Fibroblast of skin of right quadriceps (primary cell): ENCODE measurements at places on chromosomes 5 and 9.
A peak's percentile ranks its signal among the peaks of the same experiment; 100 is the strongest.

DNA sequence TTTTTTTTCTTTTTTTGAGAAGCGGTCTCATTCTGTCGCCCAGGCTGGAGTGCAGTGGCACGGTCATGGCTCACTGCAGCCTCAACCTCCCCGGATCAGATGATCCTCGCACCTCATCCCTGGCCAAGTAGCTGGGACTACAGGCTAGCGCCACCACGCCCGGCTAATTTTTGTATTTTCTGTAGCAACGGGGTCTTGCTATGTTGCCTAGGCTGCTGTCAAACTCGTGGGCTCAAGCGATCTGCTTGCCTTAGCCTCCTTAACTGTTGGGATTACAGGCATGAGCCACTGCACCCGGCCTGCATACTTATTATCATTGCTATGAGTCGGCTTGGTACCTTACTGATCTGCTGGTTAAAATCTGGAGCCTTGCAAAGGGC, 790 bp upstream of the IARS1 start:
- DNase-seq: peak; percentile 15

GRCh38 chr5:68548959-68549676, 333.6 kb downstream of the PIK3R1 start:
- DNase-seq: peak; percentile 84

DNA sequence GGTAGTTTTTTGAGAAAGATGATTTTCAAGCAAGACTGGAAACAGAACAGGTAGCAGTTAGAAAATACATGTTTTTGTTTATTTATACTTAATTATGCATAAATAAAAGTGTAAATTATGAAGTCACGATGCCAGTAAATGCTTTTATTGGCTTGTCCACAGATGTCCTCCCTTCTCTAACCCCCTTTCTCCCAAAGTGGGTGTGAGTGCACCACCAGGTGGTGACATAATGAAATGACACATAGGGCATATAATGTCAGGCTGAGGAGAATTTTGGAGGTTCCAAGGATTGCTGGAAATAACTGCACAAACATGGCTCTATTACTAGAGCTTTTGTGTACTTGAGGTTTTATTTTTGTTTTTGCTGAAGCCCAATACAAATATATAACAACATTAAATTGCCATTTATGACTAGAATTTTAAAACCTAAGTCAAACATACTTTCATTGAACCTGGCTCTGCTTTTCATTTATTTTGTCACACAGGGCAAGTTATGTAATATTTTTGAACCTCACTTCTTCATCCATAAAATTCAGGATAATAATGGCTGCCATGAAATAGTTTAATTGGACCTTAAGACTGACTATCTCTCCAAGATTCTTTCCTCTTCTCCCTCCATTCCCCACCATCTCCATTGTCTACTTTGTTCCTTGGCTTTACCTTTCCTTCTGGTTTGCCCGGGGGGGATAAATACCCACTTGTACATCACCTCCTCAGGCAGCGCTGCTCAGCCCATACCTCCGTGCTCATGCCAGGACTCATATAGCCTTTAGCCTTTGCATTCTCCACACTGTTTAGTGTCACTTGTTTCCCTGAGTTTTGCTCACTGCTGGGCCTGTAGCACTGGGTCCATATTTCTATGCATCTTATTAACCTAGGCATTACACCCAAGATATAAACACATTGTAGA, 168.8 kb downstream of the PDE4D start:
- peak; percentile 61 for DNase-seq

DNA sequence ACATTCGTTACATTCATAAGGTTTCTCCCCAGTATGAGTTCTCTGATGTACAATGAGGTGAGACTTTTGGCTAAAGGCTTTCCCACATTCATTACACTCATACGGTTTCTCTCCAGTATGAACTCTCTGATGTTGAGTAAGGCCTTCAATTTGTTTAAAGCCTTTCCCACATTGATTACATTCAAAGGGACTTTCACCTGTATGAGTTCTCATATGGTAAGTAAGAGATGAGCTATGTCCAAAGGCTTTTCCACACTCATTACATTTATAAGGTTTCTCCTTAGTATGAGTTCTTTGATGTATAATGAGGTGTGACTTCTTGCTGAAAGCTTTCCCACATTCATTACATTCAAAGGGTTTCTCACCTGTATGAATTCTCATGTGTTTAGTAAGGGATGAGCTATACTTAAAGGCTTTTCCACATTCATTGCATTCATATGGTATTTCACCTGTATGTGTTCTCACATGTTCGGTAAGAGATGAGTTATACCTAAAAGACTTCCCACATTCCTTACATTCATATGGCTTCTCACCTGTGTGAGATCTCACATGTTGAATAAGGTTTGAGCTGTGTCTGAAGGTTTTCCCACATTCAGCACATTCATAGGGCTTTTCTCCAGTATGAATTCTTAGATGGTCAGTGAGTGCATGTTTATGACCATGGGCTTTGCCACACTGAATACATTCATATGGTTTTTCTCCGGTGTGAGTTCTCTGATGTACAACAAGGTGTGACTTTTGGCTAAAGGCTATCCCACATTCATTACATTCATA, 13.5 kb downstream of the ZFP37 start:
- DNase-seq: peak; percentile 4

DNA sequence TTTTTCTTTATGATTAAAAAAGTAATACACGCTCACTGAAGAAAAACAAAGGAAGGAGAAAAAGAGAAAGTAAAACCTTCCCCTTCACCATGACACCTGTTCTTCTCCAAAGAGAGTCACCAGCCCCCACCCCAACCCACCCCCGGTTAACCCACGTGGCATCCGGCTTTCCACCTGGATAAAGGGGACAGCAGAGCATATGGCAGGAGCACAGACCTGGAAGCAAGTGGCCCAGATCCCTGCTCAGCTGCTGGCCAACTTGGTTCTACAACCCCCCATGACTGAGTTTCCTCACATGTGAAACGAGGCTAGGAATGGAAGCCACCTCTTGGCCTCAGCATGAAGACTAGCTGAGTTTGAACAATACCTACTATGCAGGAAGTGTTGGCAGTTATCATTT, 5.1 kb downstream of the CCDC180 start:
- DNase-seq: no peak

DNA sequence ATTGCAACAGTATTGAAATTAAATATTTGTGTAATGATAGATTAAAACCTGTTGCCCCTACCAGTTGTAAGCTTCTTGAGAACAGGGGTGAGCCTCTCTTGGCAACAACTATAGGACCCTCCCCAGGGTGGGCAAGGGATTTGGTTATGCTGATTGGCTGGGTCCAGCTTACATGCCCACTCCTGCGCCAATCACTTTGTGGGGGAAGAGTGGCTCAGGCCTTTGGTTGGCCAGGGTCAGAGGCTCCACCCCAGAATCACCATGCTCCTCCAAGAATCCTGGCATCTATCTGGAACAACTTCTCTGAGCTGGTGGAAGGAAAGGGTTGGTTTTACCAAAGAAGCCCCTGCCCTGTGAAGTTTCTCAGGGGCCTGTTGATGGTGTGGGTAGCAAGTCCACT, 8.6 kb upstream of the PITX1 start:
- no peak for DNase-seq

- no peak for DNase-seq
These were observed 272.6 kb upstream of the IRX2 start for GRCh38 chr5:3024126-3024525.

GRCh38 chr9:95508968-95509850, 7.6 kb downstream of the PTCH1 start:
- DNase-seq: peak; percentile 98

GRCh38 chr9:84615544-84615943, 54.0 kb upstream of the NTRK2 start:
- no peak for DNase-seq

GRCh38 chr9:135729480-135729879, 27.5 kb downstream of the KCNT1 start:
- DNase-seq: no peak

GRCh38 chr5:16306812-16307211, 127.2 kb upstream of the MARCHF11 start:
- DNase-seq: no peak

GRCh38 chr5:9263656-9264055, 282.2 kb downstream of the SEMA5A start:
- no peak for DNase-seq

DNA sequence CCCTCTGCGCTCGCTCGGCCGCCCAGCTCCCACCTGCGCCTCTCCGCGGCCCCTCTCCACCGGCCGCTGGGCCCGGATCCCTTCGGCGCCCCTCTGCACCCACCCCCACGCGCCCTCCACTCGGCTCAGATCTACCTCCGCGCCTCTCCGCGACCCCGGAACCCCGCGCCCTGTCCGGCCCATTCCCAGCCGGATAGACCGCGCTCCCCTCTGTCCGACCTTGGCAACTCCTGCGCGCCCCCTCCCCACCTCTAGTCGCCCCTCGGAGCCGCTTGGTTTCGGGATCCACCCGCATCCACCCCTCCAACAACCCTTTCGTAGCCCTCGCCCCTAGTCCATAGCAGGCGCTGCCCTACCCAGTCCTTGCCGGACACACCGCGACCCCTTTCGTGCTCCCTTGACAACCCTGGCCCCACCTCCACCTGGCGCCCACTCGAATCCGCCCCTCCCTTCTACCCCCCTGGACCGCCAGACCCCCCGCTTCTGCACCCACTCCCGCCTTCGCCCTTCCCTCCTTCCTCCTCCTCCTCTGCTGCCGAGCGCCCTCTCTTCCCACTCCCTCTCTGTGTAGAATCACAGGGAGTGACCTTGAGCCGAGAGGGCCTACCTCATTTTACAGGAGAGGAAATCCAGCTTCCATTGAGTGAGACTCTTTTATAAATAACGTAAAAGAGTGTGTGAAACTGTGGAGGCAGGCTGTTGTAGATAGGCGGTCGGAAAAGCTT, 525 bp upstream of the AK3 start:
- no peak for DNase-seq

DNA sequence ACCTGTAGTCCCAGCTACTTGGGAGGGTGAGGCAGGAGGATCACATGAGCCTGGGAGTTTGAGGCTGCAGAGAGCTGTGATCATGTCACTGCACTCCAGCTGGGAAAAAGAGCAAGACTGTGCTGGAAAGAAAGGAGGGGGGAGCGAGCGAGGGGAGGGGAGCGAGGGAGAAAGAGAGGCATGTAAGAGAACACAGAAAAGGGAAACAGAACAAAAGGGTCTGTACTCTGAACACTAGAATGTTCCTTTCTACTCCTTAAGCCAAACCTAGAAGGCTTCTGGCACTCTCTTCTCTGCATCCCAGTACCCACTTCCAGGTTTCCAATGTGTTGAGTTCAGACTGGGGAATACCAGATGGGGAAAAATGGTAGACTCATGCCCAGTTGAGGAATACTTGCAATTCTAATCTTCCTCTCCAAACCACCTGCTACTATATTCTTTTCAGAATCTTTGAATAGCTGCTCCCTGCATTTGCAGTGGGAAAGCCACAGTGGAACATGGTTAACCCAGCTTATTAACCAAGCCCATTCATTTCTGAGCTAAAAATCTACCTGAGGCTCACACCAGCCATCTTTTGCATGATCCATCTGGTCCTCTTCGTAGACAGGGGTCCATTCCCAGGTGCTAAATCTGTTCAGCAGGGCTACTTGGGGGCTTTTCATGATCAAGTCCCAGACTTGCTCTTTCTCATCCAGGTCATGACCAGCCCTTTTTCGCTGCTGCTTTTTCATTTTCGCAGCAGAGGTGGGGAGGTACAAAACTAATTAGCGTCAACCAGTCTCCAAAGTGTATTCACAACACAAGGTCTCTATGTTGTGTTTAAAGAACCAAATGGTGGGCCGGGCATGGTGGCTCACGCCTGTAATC, 34.9 kb downstream of the SEMA4D start:
- no peak for DNase-seq

DNA sequence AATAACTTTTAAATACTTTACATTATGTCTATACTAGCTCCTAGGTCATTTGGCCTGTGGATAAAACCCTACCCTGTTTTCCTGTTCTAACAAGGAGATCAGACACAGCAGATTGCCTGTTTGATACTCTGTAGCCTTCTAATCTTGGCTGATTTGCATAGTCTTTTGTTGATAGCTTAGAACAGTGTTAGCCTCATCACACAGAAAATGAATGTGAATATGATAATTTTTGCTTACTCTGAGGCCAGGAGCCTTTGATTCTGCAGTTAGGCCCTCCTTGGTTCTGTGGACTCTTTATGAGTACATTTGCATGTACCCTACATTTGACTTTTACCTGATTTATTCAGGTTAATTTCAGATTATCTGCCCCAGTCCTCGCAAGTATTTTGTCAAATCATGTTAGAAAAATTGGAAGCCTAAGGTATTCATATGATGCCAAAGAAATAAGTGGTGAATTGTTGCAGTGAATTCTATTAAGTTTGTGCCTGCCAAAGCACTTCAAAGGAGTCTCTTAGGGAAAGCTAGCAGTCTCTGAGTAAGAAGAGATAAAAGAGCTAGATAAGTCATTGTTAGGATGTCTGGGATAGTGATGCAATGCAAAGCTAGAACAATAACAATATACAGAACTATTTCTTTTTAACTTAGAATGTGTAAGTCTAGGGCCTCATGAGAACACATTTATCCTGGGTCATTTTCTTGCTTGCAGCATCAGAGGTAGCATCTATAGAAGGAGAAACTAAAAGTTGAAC, 56.4 kb downstream of the SCAMP1 start:
- no peak for DNase-seq

DNA sequence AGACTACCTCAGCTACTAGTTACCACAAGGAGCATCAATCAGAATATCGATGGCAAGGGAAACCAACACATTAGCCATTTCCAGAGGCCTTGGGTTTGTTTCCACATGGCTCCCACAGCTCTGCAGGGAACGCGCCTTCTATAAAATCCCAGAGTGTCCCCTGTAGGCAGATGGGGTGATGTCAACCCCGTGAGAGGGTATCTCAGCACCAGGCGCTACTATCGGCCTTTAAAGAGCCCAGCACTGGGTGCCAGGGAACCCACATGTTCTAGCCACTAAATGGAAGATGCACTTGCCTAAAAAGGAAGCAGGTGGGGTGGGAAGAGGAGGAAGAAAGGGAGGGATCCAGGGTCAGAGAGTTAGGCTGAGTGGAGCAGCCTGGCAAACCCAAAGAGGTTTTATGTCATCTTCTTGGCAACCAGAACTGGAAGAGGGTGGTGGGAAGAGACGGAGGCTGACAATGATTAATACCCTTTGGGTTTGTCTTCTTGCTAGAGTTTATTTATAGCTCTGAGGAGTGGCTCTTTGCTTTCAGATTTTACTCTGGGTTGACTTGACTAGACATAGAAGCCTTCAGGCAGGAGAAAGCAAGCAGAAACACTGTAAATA, 19.9 kb downstream of the MACROH2A1 start:
- DNase-seq: peak; percentile 46

DNA sequence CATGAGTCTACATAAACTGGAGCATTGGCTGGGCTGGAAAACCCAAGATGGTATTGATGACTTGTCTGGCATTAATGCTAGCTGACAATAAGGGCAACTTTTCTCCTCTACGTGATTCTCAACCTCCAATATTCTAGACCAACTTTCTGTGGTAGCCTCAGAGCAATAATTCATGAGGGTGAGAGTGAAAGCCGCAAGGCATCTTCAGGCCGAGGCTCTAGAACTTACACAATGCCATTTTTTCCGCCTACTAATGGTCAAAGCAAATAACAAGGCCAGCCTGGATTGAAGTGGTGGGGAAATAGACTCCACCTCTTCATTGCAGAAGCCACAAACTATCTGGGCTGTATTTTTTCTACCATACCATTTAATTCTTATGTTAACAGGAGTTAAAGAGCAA, 267.4 kb downstream of the GABRG2 start:
- no peak for DNase-seq
